AG20443 (cell line): ENCODE measurements at places on chromosomes 5 and 9.

GRCh38 chr5:21688655-21689054 lies 1164.5 kb downstream of the CDH12 start:
- no peak for DNase-seq

- DNase-seq = no peak
Measured at GRCh38 chr5:45113726-45114125, 305.0 kb downstream of the MRPS30 start.

- peak; percentile 52 for DNase-seq
Measured at GRCh38 chr5:179261301-179262125, 83.7 kb downstream of the ADAMTS2 start.

DNA sequence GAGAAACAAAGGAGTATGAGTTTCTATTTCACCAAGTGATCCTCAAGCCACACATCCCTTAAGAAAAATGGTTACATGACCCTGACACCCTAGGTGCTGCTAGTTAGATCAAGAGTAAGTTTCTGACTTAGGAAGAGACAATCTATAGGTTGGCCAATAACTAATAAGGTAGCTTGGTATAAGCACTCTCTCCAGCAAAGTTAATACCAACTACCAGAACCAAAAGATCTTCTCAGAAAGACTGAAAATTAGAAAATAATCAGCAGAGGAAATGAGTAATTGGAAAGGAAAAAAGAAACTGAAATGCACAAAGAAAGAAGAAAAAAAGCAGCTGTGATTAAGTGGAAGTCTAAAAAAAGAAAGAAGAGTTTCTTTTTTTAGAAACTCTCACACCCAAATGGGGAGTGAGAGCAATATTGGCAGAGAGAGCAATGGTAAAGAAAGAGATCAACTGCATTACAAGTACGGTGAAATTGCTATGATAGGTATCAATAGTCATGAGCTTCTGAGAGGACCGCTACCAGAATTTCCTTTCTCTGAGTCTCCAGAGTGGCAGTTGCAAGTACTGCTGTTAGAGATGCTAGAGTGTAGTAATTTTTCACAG lies 195.5 kb downstream of the TMEM167A start:
- DNase-seq = no peak

DNA sequence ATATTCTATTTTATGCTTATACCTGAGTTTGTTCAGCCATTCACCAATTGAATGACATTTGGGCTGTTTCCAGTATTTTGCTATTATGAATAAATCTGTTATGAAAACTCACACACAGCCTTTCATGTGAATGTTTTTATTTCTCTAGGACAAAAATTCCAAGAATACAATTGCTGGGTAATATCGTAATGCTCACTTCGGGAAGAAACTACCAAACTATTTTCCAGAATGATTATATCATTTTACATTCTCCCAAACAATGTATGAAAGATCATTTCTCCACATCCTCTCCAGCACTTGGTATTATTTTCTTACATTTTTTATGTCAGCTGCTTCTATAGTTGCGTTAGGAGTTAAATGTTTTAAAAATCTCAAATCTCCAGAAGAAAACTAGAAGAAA lies 58.3 kb upstream of the LHFPL2 start:
- no peak for DNase-seq
